Right lobe of liver (tissue), 6 donors: ENCODE measurements at places on chromosomes 1 and 21. TPM values are rescaled to one million over a fixed set of nuclear protein-coding genes. Genes with fewer than 3 reads are reported as not detected.

The IVL gene
- total RNA-seq, result not detected

The PRELP gene
- 10.8 TPM for total RNA-seq

The FAM43B gene
- total RNA-seq, result not detected

The SLC26A9 gene
- not detected for total RNA-seq

The PTAFR gene
- 0.90 TPM for total RNA-seq

The MXRA8 gene
- 3.3 TPM for total RNA-seq

The RORC gene
- total RNA-seq, result 27.8 TPM

The PWP2 gene
- 3.5 TPM for total RNA-seq

The LCE1D gene
- total RNA-seq, result not detected

The BATF3 gene
- 0.68 TPM for total RNA-seq

DNA sequence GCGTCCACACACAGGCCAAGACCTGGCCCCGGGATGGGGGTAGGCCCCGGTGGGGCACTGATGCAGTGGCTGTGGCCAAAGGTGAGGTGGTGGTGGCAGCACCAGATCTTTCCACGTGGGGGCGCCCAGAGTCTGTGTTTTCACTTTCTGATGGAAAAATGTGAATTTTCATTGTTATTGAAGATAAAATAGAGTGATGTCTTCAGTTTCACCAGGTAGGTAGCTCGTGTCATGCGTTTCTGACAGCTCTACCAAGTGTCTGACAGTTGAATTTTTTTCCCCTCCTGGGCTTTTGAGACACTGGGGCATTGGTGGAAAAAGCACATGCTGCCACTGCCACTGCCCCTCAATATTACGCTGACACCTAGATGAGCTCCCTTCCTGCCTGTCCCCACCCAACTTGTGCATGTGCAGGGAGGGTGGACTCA, 40.0 kb upstream of the MAGOH start:
- no peaks in the 10 kb centered on the region for H3K4me1 ChIP-seq
- H3K36me3 ChIP-seq, result no peaks in the 10 kb centered on the region
- no peak overlapping the region for H3K4me3 ChIP-seq
- no peak overlapping the region for H3K27ac ChIP-seq

DNA sequence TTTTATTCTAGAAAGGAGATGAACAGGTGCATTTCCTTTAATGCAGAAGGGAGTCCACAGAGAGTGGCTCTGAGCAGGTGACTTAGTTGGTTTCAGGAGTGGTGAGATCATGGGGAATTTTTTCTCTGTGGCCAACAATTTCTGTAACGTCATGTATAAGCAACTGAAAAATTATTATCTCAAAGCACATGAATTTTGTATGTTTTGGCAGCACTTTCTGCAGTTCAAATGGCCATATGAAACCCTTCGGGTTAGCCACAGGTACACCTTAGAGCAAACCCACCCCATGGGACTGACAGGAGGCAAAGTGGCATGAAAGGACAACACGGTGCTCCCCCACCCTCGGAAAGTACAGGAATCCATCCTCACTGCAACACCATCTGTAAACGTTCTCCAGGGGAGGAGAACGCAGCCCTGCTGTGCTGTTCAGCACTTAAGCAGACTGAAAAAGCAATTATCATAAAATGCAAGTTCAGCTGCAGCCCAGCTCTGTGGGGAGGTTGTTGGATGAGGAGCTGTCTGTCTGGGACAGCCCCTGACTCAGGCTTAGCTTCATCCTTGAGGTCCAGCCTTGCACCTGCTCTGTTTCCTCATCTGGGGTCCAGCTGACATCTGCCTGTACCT, 55.8 kb upstream of the CLDN14 start:
- no peaks in the 10 kb centered on the region for H3K4me1 ChIP-seq
- no peaks in the 10 kb centered on the region for H3K36me3 ChIP-seq
- DNase-seq, result no peak
- no peak overlapping the region for H3K4me3 ChIP-seq
- no peaks in the 10 kb centered on the region for H3K27me3 ChIP-seq
- no peak overlapping the region for H3K27ac ChIP-seq

GRCh38 chr1:42797979-42798378, 13.2 kb downstream of the TMEM269 start:
- no peak overlapping the region for H3K27ac ChIP-seq
- H3K4me1 ChIP-seq, result no peaks in the 10 kb centered on the region
- H3K4me3 ChIP-seq, result no peak overlapping the region
- no peak for DNase-seq

DNA sequence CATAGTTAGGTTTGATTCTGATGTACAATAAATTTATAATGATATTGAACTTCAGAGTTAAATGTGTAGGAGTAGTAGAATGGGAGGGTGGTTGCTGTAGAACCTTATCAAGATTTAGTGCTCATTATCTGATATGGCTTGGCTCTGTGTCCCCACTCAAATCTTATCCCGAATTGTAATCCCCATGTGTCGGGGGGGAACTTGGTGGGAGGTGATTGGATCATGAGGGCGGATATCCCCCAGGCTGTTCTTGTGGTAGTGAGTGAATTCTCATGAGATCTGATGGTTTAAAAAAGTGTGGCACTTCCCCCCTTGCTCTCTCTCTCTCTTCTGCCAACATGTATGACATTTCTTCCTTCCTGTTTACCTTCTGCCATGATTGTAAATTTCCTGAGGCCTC, 265.5 kb downstream of the GRIK1 start:
- no peak overlapping the region for H3K4me3 ChIP-seq
- H3K27me3 ChIP-seq, result no peaks in the 10 kb centered on the region
- H3K36me3 ChIP-seq, result no peaks in the 10 kb centered on the region
- H3K4me1 ChIP-seq, result no peaks in the 10 kb centered on the region

- no peak overlapping the region for H3K4me3 ChIP-seq
- H3K27me3 ChIP-seq, result no peaks in the 10 kb centered on the region
- no peak for DNase-seq
- no peaks in the 10 kb centered on the region for H3K36me3 ChIP-seq
- H3K4me1 ChIP-seq, result no peaks in the 10 kb centered on the region
Observed at GRCh38 chr1:168708698-168709404, 20.2 kb downstream of the DPT start.

DNA sequence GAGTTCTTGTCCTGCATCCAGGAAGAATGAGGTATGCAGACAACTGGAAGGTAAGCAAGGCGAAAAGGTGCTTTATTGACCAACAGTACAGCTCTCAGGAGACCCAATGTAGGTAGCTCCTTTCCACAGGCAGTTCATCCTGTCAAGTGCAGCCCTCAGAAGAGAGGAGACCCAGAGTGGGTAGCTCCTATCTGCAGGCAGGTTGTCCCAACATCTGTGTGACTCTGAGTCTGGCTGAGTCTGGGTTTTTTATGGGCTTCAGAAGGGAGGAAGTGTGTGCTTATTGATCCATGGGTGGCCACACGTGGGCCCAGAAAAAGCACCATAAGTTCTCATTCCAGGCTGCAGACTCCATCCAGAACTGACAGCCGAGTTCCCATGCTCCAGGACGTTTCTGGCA, 34.0 kb downstream of the ZNF691 start:
- no peaks in the 10 kb centered on the region for H3K27me3 ChIP-seq
- no peak for DNase-seq
- H3K4me1 ChIP-seq, result peaks cover 10% of the 10 kb centered on the region
- H3K36me3 ChIP-seq, result no peaks in the 10 kb centered on the region

DNA sequence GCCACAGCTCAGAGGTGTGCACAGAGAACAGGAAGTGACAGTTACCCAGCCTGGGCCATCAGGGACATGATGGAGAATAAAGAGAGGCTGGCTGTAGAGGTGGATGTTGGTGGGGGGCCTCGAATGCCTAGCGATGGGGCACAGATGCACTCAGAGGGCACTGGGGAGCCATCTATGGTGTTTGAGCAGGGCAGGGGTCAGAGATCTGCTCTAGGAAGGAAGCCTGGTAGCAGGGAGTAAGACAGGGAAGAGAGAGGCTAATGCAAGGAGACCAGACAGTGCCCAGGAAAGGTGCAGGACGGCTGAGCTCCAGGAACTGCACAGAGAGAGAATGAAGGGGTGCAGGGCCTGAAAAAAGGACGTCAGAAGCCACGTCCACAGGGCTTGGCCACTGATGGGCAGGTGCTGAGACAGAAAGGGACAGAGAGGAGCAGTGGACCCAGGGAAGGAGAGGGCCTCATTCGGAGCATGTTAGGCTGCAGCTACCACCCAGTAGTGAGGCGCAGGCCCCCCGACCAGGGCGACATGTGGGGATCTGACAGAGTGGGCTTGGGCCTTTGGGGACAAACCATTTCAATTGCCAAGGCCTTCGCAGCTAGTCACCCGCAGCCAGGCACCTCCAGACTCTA, 1.1 kb upstream of the KCNAB2 start:
- DNase-seq, result no peak
- H3K4me1 ChIP-seq, result no peaks in the 10 kb centered on the region
- no peak overlapping the region for H3K4me3 ChIP-seq
- no peaks in the 10 kb centered on the region for H3K27me3 ChIP-seq

DNA sequence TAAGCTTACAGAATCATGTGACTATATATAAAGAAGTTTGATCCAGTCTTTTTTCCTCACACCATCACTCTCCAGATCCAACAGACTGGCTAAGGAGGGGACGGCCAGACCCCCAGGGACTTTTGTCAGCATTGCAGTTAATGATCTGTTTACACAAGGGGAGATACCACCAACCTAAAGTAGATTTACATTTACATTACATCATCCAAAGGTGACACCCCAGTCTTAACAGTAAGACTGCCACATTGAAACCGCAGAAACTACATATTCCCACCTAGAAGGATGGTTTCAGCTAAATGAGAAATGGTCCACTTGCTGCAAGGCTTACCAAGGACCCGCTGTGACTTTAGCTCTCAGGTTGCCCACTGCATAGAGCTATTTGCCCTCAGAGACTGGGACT, 3.4 kb downstream of the RCAN1 start:
- H3K4me1 ChIP-seq, result peaks cover 4% of the 10 kb centered on the region
- no peaks in the 10 kb centered on the region for H3K27me3 ChIP-seq
- H3K36me3 ChIP-seq, result no peaks in the 10 kb centered on the region
- H3K4me3 ChIP-seq, result no peak overlapping the region
- DNase-seq, result no peak
- H3K27ac ChIP-seq, result no peak overlapping the region

DNA sequence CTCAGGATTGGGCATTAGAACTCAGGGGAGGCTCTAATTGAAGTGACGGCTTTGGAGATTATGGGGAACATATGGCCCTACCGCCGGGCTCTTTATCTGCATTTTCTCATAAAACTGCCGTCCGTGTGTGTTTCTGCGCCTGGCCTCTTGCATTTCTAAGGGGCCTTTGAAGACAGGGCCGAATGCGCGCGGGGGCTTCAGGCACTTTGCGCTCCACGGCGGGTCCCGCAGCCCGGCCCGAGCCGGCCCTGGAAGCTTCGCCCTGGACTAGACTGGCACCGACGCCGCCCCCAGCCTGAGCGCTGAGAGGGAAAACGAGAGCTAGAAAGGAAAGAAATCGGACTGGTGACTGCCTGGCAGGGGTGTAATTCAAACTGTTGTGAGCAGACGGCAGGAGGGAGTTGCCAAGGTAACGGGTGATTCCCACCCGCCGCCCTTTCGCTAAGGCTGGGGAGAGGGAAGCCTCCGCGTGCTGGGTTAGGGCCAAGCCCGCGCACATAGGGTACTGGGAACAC, 120.7 kb downstream of the LMX1A start:
- H3K36me3 ChIP-seq, result no peaks in the 10 kb centered on the region
- H3K4me1 ChIP-seq, result no peaks in the 10 kb centered on the region
- peak overlapping the region; percentile 41 for H3K4me3 ChIP-seq
- H3K27ac ChIP-seq, result peak overlapping the region; percentile 66

GRCh38 chr1:117015724-117016123, 14.2 kb downstream of the CD101 start:
- H3K4me3 ChIP-seq, result no peak overlapping the region
- no peaks in the 10 kb centered on the region for H3K27me3 ChIP-seq
- DNase-seq, result no peak
- no peaks in the 10 kb centered on the region for H3K4me1 ChIP-seq
- no peaks in the 10 kb centered on the region for H3K36me3 ChIP-seq

DNA sequence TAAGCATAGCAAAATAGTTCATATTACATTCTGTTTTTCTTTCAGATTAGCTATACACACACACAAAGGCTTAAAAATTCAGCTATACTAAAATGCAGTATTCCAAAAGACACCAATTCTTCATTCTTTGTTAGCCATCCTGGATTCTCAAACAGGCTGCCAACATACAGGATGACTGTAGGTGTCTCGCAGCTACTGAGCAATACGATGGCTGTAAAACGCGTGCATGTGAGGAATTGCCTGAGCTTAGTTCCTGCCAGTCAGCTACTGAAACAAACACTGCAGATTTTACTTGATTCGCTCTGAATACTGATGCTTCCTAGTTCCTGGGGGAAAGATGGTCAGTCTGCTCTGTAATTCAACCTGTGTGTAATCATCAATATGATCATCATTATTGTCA, 24.7 kb upstream of the HMGN1 start:
- no peak overlapping the region for H3K27ac ChIP-seq
- no peak for DNase-seq
- no peaks in the 10 kb centered on the region for H3K36me3 ChIP-seq

- H3K4me1 ChIP-seq, result no peaks in the 10 kb centered on the region
- no peaks in the 10 kb centered on the region for H3K27me3 ChIP-seq
- no peaks in the 10 kb centered on the region for H3K36me3 ChIP-seq
- no peak overlapping the region for H3K27ac ChIP-seq
- no peak overlapping the region for H3K4me3 ChIP-seq
Observed at GRCh38 chr1:224631462-224632115, 15.5 kb downstream of the CNIH3 start.

- H3K4me3 ChIP-seq, result no peak overlapping the region
- H3K36me3 ChIP-seq, result no peaks in the 10 kb centered on the region
- H3K27me3 ChIP-seq, result no peaks in the 10 kb centered on the region
- DNase-seq, result no peak
- no peaks in the 10 kb centered on the region for H3K4me1 ChIP-seq
Observed at GRCh38 chr1:230824919-230825721, 43.2 kb downstream of the C1orf198 start.

GRCh38 chr1:41528106-41528505, 43.6 kb upstream of the EDN2 start:
- H3K4me1 ChIP-seq, result no peaks in the 10 kb centered on the region
- peak; percentile 21 for DNase-seq
- no peak overlapping the region for H3K27ac ChIP-seq
- H3K4me3 ChIP-seq, result no peak overlapping the region

- H3K36me3 ChIP-seq, result no peaks in the 10 kb centered on the region
- H3K4me3 ChIP-seq, result no peak overlapping the region
- no peaks in the 10 kb centered on the region for H3K4me1 ChIP-seq
- no peak for DNase-seq
- H3K27me3 ChIP-seq, result no peaks in the 10 kb centered on the region
Observed at GRCh38 chr1:76109404-76109803, 34.9 kb downstream of the ST6GALNAC3 start.

DNA sequence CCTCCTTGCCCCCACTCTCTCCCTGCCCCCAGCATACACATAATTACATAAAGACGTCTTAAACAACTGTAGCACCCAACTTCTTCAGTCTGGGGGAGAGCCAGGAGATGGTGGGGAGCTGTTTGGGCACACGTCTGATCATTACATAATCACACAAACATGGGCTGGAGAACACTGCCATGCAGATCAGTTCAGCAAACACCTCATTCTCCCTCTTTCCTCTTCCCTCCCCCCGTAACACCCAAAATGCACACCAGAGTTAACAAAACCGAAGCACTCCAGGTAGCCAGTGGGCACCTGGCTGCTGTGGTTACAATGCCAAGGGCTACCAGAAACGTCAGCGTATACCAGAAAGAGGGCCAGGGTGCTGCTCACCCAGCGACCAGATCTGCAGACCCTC, 1.6 kb downstream of the HIVEP3 start:
- H3K4me1 ChIP-seq, result no peaks in the 10 kb centered on the region
- H3K4me3 ChIP-seq, result no peak overlapping the region
- no peak overlapping the region for H3K27ac ChIP-seq
- no peaks in the 10 kb centered on the region for H3K36me3 ChIP-seq
- no peaks in the 10 kb centered on the region for H3K27me3 ChIP-seq

- H3K27me3 ChIP-seq, result no peaks in the 10 kb centered on the region
- no peaks in the 10 kb centered on the region for H3K36me3 ChIP-seq
- peaks cover 69% of the 10 kb centered on the region for H3K4me1 ChIP-seq
- H3K27ac ChIP-seq, result peak overlapping the region; percentile 97
Observed at GRCh38 chr1:26697978-26698849, 2.4 kb downstream of the ARID1A start.
